Muscle of back (tissue), 13 donors: ENCODE measurements at places on chromosomes 7 and 10. TPM values are rescaled to one million over a fixed set of nuclear protein-coding genes. Genes with fewer than 3 reads are reported as not detected.

Gene STEAP2
- 2.6 TPM for polyA plus RNA-seq

Gene LRRC61
- 4.1 TPM for polyA plus RNA-seq

Gene IL15RA
- 3.3 TPM for polyA plus RNA-seq

Gene SLF2
- 60.4 TPM for polyA plus RNA-seq

Gene RBAK
- polyA plus RNA-seq: 13.1 TPM

Gene SLC13A4
- polyA plus RNA-seq: 0.73 TPM
